ENCODE measurements at places on chromosomes 5 and 9.
A peak's percentile ranks its signal among the peaks of the same experiment; 100 is the strongest.

DNA sequence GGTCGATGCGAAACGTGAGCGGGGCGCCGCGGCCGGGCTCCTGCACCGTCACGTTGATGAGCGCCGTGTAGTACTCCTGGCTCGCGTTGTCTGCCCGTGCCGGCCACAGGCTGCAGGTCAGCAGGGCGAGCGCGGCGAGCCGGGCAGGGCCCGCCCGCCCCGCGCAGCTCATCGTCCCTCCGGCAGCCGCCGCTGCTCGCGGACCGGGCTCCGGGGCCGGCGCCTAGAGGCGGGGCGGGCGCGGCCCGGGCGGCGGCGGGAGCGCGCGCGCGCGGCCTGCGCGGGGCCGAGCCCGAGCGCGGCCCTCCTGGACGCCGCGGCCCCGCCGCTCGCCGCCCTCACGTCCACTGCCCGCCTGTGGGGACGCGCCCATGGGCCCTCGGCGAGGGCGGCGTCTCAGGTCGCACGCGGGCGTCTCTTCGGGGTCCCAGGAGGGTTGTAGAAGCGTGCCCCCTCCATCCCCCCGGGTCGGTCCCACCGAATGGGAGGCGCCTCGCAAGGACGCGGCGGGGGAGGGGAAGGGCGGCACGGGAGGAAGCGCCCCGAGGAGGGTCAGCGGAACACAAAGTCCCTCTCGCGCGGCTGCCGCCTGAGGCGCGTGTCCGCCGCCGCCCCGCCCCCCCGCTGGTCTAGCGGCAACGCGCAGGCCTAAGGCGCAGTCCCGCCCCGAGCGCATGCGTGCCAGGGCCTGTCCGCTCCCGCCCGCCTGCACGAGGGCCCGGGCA lies at the start of gene RNF130:
Gene RNF130, minus strand, starts transcription at position 229 of the 725 bp plus-strand sequence. Its CDS starts 57 bp downstream, at position 172.
- peaks cover 18% of the 10 kb centered on the region for H3K4me1 ChIP-seq
- DNase-seq: peak; percentile 76
- no peaks in the 10 kb centered on the region for H3K27me3 ChIP-seq

DNA sequence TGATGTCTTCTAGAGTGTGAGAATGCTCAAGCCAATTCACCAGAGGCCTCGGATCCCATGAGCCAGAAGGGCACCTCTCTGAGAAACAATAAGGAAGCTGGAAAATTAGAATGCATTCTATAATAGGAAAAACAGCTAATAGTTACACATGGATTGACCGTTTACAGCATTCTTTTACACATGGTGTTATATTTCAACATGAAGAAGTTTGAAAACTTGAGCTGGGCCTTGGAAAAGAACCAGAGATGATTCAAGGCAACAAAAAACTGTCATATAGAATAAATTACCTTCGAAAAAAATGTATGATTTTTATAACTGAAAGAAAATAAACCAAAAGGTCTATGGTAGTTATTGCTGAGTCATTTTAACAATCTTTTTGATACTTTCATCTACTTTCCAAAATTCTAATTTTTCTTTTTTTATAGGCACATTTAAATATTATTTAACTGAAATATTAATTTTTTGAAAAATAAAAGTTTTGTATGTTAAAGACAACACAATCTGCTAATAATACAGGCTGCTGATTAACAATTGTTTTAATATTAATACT lies 6.2 kb downstream of the SH3TC2 start:
- no peaks in the 10 kb centered on the region for H3K4me1 ChIP-seq
- H3K27me3 ChIP-seq: no peaks in the 10 kb centered on the region

DNA sequence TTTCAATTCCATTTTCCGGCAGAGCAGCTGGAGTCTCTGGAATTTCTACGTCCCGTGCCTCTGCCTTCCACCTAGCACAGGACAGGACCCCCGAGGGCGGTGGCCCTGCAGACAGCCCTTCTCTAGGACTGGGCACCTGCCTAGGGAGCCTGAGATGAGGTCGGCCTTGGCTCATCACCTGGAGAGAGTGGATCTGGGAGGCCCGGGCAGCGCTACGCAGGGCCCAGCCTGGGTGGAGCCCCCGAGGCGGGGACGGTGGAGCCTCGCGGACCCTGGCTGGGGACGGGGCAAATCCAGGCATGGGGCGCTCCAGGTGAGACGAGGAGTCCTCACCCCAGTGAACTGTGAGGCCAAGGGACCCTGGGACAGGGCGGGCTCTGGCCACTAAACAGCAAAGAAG lies 114.5 kb downstream of the MTRR start:
- no peaks in the 10 kb centered on the region for H3K27me3 ChIP-seq
- no peaks in the 10 kb centered on the region for H3K4me1 ChIP-seq
- DNase-seq: no peak
- no peak overlapping the region for H3K4me3 ChIP-seq
- H3K27ac ChIP-seq: no peak overlapping the region

DNA sequence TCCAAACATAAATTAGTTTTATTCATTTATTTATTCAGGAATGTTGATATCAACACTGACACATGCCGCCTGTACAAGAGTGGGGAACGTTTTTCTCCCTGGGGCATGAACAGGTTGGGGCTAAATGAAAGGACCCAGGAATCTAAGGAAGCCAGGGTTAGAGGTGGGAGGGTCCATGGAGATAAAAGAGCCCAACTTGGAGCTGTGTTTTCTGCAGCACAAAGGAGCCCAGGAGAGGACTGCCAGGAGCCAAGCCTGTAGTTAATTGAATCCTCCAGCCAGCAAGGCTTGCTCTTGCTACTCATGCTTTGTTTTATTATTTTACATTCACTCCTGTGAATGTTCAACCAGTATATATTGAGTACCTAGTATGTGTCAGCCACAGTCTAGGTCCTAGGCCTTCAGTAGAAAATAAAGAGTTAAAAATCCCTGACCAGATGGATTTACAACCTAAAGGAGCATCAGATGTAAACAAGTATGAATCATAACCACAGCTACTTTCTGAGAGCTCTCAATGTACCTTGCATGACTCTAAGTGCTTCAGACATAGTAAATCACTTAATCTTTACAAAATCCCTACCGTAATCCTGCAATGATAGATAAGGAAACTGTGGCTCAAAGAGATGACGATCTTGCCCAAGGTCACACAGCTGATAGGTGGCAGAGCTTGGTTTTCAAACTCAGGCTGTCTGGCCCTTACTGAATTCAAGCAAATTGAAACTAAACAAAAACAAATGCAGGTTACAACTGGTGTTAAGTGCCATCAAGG lies 69.8 kb downstream of the ASTN2 start:
- no peak overlapping the region for H3K4me3 ChIP-seq
- no peaks in the 10 kb centered on the region for H3K4me1 ChIP-seq
- H3K27ac ChIP-seq: no peak overlapping the region
- no peaks in the 10 kb centered on the region for H3K27me3 ChIP-seq
- DNase-seq: no peak

- H3K27me3 ChIP-seq: no peaks in the 10 kb centered on the region
- H3K27ac ChIP-seq: no peak overlapping the region
- H3K4me3 ChIP-seq: no peak overlapping the region
- no peaks in the 10 kb centered on the region for H3K4me1 ChIP-seq
- peaks cover 27% of the 10 kb centered on the region for H3K36me3 ChIP-seq
Observed at GRCh38 chr9:97470076-97470475, 31.4 kb upstream of the TMOD1 start.

All from effector memory CD4-positive, alpha-beta T cell (primary cell).